ENCODE measurements at places on chromosomes 4 and X.
A peak's percentile ranks its signal among the peaks of the same experiment; 100 is the strongest.

DNA sequence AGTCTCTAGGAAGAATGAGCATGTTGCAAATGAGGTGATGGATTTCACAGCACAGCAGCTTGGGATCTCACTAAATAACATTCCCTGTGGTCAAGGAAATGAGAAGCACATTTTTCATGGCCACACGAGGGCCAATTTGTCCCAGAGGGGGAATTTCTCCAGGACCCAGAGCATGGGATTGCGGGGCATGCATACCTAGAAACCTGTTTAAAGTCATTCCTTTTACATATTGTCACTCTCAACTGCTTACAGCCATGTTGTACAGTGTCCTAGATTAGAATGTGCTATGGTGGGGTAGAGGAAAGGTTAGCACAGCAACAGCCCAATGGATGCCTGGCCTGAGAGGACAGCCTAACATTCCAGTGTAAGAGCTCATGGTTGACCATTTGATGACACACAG, 37.4 kb upstream of the NLGN4X start:
- DNase-seq = no peak

GRCh38 chr4:6969826-6970800, 60.5 kb downstream of the TBC1D14 start:
- DNase-seq = no peak

DNA sequence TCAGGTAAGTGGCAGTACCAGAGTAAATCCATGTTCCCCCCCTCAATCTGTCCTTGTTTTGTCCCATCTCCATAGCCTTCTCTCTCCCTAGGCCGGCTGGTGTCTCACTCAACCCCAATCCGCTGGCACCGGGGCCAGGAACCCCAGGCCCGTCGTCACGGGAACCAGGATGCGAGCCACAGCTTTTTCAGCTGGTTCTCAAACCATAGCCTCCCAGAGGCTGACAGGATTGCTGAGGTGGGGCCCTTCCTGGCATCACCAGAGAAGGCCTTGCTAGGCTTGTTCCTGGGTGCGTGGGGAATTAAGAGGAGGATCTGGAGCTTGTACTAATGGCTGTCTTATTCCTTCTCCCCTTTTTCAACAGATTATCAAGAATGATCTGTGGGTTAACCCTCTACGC, 2.7 kb downstream of the TSPYL2 start:
- DNase-seq = no peak

- no peak for DNase-seq
These were observed 125.4 kb upstream of the DGKK start for GRCh38 chrX:50596056-50596455.

DNA sequence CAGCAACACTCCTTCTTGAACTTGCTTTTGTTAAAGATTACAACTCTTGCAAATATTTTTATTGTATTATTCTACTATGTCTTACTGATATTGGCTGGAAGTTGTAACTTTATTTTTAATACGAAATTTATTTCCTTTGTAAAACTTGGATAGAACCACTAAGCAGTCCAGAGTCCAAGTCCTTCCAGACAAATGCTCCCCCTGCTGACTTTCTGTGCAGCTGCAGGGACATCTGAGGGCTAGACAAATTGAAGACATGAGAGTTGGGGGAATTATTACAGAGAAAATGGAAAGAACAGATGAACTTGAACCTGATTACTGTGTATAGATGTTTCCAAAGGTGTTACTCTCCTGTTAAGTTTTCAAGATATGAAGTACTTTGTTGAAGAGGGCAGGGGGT, 238.8 kb downstream of the GRIA3 start:
- DNase-seq = no peak

DNA sequence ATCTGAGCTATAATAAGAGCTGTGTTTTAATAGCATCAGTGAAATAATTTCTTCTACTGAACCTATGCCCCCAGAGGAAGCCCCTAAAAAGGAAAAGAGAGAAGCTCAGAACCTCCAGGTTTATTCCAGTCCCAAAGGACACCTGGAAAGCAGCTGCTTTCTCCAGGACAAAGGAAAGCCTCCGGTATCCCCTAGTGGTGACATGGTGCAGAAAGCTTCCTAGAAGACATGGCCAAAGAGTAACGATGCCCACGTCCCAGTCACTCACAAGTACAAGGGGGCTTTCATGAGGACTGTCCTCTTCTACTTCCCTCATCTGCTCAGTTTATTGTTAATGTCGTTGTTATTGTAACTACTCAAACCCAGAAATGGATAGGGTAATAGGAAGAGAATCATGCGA, 343.9 kb downstream of the UNC5C start:
- DNase-seq = no peak

GRCh38 chr4:108270466-108271450, 102.0 kb upstream of the LEF1 start:
- no peak for DNase-seq

DNA sequence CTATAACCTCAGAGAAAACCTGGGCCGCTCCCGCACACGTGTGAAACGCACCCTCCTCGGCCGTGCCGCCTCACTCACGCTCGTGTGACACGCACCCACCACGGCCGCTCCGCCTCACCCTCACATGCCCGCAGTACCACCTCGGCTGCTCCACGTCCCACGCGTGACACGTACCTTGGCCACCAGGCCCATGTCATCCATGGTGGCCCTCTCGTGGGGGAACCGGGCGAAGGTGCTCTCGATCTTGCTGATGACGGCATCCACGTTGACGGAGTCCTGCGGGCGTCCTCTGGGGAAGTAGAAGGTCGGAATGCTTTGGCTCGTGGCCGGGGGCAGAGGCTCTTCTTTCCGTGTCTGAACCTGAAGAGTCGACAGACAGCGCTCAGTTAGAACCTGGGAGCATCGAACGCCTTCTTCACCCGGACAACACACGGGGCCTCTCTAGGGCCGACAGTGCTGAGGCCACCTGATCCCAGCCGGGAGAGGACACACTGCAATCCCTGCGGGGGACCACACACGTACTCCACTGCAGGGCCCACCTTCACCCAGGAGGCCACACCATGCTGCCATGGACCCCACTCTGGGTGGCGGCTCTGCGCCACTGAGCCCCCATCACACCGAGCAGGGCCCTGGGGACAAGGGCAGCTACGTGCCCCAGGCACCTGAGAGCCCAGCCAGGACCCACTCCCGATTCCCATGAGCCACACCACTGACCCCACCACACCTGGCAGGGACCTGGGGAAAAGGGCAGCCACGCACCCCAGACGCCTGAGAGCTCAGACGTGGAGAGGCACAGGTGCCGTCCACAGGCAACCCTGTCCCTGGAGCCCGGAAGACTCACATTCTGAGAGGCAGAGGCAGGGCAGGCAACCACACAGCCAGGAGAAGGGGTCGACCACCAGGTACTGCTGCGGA, 25.2 kb downstream of the PPP2R3B start:
- no peak for DNase-seq

- DNase-seq = no peak
These were observed 187.9 kb downstream of the KDR start for GRCh38 chr4:54937501-54937900.

DNA sequence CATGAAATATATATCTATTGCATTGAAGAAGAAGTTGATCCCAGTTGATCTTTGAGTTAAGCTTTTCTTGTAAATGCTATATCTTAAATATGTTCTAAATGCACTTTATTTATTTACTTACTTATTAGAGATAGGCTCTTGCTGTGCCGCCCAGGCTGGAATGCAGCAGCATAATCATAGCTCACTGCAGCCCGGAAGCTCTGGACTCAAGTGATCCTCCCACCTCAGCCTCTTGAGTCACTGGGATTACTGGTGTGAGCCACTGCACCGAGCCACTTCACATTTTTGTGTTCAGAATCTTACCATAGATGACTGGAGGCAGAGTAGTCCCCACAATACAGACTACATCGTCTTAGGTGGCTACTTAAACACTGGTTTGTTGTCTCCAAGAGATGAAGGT, 324.3 kb upstream of the SLIT2 start:
- DNase-seq = no peak

- no peak for DNase-seq
These were observed 7.9 kb downstream of the PPP1R3F start for GRCh38 chrX:49277535-49277830.

DNA sequence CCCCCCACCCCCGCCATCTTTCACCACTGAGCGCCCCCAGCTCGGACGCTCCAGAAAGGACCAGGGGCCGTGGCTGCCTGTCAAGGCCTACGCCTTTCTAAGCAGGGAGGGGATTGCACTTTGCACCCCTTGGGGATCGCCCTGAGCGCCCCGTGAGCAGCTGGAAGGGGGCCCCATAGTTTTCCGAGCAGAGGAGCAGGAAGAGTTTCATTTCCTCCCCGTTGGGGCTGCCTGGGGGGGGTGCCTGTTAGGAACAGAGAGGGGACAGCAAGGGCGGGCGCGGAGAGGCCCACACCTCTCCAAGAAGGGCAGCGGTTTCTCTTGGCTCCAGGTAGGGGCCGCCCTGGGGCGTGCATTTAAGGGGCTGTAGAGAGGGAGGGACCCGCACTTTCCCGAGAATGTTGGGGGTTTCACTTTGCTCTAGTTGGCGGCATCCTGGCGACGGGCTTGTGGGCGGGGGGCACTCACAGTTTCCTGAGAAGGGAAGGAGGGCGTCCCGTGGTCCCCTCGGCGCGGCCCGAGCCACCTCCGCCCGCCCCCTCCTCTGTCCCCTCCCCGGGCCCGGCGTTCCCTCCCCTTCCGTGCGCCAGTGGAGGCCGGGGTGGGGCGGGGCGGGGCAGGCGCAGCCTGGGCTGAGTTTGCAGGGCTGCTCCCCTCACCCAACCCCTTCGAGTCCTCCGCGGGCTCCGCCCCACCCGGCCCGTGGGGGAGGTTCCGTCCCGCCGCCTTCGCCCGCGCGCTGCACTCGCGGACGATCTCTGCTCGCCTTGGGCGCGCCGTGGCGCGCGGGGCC, 82.3 kb upstream of the CD99 start:
- no peak for DNase-seq

DNA sequence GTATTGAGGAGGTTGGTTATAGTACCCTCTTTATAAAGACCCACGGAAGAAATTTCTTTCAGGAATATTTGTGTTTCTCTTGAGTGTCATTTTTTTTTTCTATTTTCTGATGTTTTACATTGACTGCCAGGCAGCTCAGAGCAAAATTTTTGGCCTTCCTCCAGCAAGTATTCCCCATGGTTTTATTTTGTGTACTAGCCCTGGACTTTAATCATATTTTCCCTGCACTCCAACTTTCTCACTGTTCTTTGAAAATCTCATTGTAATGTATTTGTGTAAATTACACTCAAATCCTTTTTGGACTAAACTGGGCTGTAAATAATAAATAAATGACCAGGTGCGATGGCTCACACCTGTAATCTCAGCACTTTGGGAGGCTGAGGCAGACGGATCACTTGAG, 45.6 kb upstream of the USP46 start:
- no peak for DNase-seq

GRCh38 chr4:155900381-155900780, 3.1 kb upstream of the TDO2 start:
- no peak for DNase-seq

DNA sequence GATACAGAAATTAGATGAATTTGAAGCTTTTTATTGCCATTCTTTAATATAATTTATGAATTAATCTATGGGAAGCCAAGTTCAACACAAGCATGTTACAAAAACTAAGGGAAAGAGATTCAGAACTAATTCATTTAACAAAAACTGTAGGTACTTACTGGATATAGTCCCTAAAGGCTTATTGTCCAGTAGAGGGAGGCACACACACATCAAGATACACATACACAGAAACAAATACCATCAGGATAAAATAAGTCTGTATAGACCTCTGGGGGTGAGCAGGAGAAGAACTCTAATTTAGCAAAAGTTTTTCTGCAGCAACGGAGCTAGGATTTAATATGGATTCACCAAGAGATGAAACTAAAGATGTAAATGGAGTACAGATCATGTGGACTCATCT, 83.0 kb upstream of the IL13RA1 start:
- DNase-seq = no peak

DNA sequence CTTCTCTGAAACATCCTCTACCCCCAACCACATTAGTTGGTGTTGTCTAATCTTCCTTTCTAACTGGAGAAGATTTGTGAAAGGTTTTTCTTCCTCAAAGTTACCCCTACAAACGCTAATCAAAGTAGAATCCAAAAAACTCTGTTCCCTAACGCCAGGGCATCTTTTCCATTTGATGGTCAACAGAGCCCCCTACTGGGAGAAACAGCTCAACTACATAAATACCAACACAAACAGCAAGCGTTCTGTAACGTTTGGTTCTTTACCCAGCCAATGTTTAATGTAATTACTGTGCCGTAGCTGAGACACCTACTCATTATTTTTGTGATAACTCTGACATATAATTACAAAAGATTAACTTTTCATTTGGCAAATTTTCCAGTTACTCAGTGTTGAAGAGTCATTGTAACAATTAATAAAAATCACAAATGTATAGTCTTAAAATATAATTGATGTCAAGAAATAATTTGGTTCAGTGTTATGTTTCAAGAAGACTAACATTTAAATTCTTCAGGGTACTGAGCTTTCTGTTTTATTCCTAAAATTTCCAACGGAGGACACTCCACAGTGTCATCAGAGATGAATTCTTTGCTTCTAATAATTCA, 94.9 kb upstream of the TBC1D9 start:
- DNase-seq = peak; percentile 13

- no peak for DNase-seq
These were observed 16.4 kb downstream of the TCEANC start for GRCh38 chrX:13669246-13669737.

DNA sequence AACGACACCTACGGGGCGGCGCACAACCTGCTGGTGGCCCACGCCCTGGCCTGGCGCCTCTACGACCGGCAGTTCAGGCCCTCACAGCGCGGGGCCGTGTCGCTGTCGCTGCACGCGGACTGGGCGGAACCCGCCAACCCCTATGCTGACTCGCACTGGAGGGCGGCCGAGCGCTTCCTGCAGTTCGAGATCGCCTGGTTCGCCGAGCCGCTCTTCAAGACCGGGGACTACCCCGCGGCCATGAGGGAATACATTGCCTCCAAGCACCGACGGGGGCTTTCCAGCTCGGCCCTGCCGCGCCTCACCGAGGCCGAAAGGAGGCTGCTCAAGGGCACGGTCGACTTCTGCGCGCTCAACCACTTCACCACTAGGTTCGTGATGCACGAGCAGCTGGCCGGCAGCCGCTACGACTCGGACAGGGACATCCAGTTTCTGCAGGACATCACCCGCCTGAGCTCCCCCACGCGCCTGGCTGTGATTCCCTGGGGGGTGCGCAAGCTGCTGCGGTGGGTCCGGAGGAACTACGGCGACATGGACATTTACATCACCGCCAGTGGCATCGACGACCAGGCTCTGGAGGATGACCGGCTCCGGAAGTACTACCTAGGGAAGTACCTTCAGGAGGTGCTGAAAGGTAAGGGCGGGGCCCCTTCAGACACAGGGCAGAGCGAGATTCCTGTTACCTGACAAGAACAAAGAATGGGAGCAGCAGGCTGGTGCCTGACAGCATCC, 11.7 kb downstream of the RPL9 start:
- peak; percentile 24 for DNase-seq

- no peak for DNase-seq
These were observed 58.7 kb upstream of the KDR start for GRCh38 chr4:55183926-55184599.

Data from stimulated activated naive CD4-positive, alpha-beta T cell (primary cell).